Osteoblast (primary cell): ENCODE measurements at places on chromosomes 4 and X. TPM values are rescaled to one million over a fixed set of nuclear protein-coding genes. Genes with fewer than 3 reads are reported as not detected.

Gene TAF7L
- 0.29 and 0.36 TPM in 2 replicates for total RNA-seq

Gene FAM149A
- total RNA-seq, result 3.3 and 12.7 TPM in 2 replicates

DNA sequence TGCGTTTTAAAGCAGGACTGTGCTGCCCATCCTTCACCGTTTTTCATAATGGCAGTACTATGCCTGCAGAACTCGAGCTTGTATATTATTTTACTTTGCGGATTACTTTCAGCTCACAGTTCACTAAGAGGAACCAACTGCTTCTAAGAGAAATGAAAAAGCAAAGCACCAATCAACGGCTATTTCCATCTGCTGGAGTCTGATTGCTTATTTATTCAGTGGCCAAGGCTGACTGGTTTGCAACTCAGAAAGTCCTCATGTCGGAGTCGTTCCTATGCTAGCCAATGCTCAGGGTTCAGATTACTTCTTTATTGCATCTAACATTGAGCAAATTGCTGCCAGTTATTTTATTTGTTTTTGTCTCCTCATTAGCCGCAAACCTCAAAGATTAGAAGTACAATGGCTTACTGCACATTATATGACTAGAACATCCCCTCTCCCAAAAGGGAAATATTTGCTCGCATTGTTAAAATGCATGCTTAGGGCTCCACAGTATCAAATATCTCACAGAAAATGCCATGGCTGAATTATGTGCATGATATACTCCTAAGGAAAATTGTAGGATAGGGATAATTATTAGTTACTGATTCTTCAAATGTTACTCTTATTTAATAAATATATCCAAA is 1628.2 kb upstream of the ADGRL3 start:
- DNase-seq, result no peak

GRCh38 chrX:115561605-115562479 is 868 bp downstream of the PLS3 start:
- peak; percentile 87 for DNase-seq

Gene ZXDA
- 6.2 and 7.6 TPM in 2 replicates for total RNA-seq

DNA sequence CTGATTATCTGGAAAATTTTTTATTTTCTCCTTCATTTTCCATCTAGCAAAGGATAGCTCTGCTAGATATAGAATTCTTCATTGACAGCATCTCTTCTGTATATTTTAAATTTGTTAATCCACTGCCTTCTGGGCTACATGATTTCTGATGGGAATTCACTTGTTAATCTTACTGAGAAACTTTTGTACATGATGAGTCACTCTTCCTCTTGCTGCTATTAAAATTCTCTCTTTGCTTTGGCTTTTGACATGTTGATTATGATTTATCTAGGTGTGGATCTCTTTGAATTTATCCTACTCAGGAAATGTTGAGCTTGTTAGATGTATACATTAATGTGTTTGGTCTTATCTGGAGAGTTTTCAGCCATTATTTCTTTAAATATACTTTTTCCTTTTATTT is 27.5 kb downstream of the OR13H1 start:
- DNase-seq, result no peak

DNA sequence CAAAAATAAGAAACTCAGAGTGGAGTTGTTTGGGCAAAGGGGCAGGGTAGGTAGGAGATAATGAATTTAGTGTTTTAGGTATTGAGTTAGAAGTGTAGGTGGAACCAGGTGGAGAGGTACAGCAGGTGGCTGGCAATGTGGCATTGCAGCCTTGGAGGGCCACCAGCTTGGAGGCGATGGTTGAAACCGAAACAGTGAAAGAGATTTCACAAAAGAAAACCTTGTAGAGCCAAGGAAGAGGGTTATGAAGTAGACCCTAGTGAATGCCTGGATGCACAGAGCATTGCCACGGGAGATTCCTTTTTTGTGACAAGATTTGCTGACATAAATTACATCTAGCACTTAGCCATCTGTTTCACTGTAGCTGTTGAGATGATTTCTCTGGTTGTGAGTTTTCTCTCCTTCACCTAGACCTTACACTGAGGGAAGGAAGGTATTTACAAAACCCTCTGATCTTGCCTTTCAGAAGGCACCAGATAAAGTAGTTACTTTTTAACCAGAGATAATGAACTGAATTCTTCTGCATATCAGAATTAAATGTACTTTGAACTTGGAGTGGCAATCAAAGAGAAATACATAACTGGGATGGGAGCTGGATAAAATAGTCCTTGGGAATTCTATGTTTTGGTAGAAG is 104.1 kb upstream of the CASK start:
- DNase-seq, result no peak

Gene SLC10A6
- total RNA-seq, result not detected in 2 replicates

Gene SYTL5
- under 0.01 TPM in 2 replicates for total RNA-seq

Gene CSN1S1
- not detected in 2 replicates for total RNA-seq

DNA sequence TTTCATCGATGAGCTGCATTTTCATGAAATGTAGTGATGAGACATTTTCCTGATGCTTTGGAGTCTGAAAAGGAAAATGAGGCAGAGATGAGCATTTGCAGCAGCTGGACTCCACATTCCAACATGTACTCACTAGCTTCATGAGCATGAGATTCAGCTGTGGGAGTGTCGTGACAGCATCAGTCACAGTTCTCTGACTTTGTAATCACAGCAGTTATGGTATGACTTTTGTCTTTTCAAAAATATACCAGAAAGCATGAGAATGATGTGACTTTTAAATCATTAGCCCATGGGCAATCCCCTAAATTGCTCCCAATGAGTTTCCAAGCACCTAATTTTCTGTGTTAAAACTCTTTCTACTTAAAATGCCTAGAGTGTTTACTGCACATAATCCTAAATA is 18.3 kb upstream of the MSL3 start:
- no peak for DNase-seq

GRCh38 chr4:26410385-26411293 is 79.6 kb downstream of the CCKAR start:
- no peak for DNase-seq

DNA sequence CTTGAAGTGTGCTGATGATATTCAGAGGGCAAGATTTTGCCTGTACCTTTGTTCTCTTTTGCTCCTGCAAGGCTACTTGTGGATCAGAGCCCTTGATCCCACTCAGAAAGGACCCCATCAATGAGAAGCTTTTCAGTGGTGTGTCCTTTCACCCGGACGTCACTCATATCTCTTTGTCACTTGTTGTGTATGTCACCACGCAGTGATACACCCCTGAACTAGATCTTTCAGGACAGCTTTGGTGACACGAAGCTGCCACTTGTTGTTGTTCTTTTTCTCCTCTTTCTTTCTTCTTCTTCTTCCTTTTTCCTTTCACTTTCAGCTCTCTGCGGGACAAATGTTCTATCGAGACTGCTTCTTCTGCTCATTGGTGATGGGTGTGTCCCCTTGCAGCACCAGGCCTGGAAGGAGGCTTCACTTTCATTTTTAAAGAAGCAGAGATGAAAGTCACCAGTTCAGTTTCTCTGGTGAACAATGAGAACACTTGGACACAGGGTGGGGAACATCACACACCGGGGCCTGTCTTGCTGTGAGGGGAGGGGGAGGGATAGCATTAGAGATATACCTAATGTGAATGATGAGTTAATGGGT is 83.6 kb downstream of the NBDY start:
- no peak for DNase-seq

- no peak for DNase-seq
Measured at GRCh38 chr4:106906728-106907127, 129.4 kb downstream of the DKK2 start.

Gene TMEM31
- total RNA-seq, result not detected in 2 replicates

Gene PLS3
- 324 and 358 TPM in 2 replicates for total RNA-seq
